ENCODE measurements at places on chromosomes 1 and 21.

DNA sequence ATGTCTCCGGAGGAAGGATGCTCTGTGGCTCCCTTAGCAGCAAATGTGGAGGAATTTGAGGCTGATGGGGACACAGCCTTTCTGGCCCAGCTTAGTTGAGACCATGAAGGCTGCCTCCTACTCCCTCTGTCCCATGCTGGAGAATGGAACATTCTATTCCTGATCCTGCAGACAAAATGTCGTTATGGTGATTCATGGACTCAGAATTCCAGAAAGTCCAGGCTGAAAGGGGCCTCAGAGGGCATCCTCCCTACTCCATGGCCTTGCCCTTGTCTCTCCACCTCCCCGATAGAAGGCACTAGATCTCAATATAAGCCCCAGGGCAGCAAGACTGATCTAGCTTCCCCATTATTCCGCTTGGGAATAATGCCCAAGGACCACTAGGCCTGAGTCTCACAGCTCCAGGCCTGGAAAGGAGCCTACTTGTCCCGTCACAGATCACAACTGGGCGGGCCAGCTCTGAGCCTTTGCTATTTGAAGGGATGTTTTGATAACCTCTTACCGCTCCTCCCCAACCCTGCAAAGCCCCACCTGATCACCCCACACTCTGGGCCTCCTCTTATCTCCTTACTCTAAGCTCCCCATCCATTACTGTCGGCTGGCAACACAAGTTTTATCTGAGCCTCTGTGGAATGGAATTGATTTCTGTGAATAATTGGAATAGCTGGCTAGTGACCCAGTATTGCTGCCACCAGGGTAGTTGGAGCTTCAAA lies 52.8 kb upstream of the TRABD2B start:
- DNase-seq = no peak

DNA sequence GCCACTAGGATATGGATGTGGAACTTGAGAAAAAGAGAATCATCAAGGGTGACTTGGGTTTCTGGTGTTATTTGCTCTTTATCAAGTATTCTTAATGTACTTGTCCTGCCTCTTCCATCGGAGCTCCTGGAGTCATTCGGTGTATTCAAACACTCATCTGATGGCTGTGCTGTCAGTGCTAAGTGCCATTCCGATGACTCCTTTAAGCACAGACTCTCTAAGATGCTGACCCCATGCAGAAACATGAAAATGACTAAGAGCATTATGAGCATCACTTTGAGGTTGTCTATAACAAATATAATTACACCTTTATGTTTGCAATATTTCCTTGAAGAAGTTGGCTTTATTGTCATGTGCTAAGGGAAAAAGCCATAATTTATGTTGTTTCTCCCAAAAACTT lies 11.3 kb upstream of the RPL5 start:
- DNase-seq = no peak

DNA sequence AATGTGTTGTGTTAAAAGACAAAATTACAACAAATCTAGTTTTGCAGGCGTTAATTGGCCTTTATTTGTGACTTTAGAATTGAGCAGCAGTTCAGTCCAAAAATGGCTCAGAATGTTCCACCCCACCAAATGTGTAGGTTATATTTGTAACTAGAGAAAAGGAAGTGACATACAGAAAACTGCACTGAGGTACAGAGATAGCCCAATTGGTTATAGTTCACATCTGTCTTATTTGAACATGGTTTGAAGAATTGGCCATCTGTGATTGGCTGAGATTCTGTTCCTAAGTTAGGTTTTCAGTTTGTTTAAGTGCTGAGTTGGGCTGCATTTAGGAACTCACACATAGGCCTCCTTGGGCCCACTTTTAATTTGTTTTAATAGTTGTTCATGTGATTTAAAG lies 12.0 kb upstream of the FMO2 start:
- no peak for DNase-seq

DNA sequence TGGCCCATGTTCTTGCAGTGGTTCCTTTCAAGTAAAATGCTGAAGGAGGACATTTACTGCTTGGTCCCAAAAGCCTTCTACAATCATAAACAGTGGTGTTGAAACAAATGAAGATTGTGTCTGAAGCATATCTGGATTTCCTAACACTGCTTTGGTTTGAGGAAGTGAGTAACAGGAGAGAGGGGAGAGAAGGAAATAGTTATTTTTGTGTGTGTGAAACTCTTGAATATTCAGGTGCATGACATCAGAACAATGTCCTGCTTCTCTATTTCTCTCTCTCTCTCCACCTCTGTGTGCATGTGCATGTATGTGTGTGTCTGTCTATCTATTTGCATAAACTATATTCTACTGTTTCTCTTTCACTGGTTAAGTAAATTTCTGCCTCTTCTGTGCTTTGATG lies 61.4 kb upstream of the TNFSF18 start:
- DNase-seq = no peak

GRCh38 chr1:18149027-18149641 lies 41.5 kb downstream of the IGSF21 start:
- DNase-seq = peak; percentile 59

GRCh38 chr1:42817440-42817767 lies 207 bp upstream of the SVBP start:
- DNase-seq = no peak

- DNase-seq = no peak
These were observed 164.0 kb upstream of the ETV3 start for GRCh38 chr1:157302199-157302497.

- no peak for DNase-seq
These were observed 59.6 kb upstream of the ITPKB start for GRCh38 chr1:226798427-226799411.

GRCh38 chr1:35243691-35244090 lies 24.8 kb upstream of the ZMYM4 start:
- no peak for DNase-seq

GRCh38 chr1:118928739-118929554 lies 59.2 kb downstream of the TBX15 start:
- DNase-seq = no peak

- DNase-seq = no peak
These were observed 15.3 kb upstream of the PGBD5 start for GRCh38 chr1:230441183-230442029.

GRCh38 chr1:178506669-178507068 lies 6.2 kb upstream of the TEX35 start:
- no peak for DNase-seq

DNA sequence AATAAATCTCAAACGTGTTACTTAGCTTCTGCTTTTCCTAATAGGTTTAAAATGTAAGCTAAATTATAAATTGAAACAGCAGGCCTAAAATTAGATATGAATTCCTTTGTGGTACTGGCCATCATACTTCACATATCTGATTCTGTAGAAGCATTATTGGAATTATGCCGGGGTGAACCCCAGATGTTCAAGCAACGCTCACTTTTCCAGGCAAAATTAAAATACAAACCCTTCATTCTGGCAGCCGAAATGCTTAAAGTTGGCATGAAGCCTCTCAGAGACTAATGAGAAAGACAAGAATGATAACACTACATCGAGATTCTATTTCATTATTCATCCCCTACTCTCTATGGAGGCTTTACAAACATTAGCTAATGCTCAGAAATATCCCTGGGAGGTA lies 1352.7 kb upstream of the ADGRL2 start:
- DNase-seq = no peak

DNA sequence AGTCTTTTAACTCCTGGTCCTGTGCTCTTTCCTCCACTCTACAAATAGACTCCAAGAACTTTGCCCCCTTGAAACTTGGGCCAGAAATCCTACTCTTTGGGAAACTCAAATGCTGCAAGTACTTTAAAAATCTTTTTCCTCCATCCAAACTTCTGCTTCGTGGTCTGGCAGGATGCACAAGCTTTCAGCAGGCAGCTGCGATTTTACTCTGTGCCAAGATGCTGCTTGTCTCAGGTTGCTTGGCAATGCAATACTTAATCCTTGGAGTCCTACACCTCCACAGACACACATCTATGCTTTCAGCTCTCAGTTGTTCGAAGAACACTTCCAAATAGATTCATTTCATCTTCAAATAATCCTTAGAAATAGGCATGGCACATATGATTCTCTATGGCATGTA lies 435.3 kb upstream of the USP24 start:
- DNase-seq = no peak

DNA sequence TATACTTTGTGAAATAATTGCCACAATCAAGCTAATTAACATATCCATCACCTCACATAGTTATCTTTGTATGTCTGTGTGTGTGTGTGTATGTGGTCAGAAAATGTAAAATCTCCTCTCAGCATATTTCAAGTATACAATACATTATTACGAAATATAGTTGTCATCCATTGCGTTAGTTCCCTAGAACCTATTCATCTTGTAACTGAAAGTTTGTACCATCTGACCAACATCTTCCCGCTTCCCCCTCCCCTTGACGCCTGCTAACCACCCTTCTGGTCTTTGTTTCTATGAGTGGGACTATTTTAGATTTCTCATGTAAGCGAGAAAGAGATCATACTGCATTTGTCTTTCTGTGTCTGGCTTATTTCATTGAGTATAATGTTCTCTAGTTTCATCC lies 455.3 kb downstream of the KCNT2 start:
- no peak for DNase-seq

DNA sequence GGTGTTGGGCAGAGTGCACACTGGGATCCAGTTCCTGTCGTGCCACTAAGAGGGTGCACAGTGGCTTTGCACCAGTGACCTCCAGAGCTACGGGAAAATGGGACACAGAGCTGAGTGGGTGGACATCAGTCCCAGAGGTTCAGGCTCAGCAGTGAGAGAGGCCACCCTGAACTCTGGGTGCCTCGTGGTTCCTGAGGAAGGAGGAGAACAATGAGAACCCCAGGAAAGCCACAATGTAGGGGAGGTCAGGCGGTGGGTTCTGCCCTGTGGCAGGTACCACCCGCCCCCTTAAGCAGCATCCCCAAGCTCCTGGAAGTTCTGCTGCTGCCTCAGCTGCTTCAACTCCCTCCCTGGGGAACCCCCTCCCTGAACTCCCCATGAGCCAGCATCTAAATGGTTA lies 112.2 kb downstream of the GRIK3 start:
- no peak for DNase-seq

- DNase-seq = peak; percentile 34
These were observed 128.0 kb downstream of the PSMG1 start for GRCh38 chr21:39055167-39055767.

GRCh38 chr1:248850124-248850523 lies 8.8 kb downstream of the ZNF692 start:
- DNase-seq = no peak

GRCh38 chr1:16925635-16926490 lies 4.1 kb downstream of the CROCC start:
- DNase-seq = no peak

DNA sequence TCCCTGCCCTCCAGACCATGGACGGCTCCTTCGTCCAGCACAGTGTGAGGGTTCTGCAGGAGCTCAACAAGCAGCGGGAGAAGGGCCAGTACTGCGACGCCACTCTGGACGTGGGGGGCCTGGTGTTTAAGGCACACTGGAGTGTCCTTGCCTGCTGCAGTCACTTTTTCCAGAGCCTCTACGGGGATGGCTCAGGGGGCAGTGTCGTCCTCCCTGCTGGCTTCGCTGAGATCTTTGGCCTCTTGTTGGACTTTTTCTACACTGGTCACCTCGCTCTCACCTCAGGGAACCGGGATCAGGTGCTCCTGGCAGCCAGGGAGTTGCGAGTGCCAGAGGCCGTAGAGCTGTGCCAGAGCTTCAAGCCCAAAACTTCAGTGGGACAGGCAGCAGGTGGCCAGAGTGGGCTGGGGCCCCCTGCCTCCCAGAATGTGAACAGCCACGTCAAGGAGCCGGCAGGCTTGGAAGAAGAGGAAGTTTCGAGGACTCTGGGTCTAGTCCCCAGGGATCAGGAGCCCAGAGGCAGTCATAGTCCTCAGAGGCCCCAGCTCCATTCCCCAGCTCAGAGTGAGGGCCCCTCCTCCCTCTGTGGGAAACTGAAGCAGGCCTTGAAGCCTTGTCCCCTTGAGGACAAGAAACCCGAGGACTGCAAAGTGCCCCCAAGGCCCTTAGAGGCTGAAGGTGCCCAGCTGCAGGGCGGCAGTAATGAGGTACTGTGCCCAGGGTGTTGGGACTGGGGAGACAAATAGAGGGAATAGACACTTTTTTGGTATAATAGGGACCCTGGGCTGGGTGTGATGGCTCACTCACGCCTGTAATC lies 1.0 kb downstream of the ZBTB48 start:
- no peak for DNase-seq

- DNase-seq = no peak
These were observed 360.8 kb downstream of the GPATCH2 start for GRCh38 chr1:217270101-217270500.

DNA sequence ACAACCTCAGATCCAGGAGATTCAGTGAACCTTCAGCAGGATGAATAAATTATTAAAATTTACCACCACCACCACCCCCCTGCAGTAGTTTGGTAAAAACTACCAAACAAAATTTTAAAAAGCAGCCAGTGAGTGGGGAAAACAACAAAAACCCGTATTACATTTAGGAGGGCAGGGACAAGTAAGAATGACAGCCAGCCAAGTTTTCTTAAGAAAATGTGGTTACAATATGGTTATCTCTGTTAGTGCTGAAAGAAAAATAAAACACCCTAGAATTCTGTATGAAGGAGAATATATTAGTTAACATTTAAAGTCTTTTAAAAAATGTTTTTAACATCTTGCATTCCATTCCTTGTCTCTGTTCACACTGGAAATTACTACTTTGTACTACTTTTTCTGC lies 14.7 kb downstream of the CD46 start:
- DNase-seq = no peak

DNA sequence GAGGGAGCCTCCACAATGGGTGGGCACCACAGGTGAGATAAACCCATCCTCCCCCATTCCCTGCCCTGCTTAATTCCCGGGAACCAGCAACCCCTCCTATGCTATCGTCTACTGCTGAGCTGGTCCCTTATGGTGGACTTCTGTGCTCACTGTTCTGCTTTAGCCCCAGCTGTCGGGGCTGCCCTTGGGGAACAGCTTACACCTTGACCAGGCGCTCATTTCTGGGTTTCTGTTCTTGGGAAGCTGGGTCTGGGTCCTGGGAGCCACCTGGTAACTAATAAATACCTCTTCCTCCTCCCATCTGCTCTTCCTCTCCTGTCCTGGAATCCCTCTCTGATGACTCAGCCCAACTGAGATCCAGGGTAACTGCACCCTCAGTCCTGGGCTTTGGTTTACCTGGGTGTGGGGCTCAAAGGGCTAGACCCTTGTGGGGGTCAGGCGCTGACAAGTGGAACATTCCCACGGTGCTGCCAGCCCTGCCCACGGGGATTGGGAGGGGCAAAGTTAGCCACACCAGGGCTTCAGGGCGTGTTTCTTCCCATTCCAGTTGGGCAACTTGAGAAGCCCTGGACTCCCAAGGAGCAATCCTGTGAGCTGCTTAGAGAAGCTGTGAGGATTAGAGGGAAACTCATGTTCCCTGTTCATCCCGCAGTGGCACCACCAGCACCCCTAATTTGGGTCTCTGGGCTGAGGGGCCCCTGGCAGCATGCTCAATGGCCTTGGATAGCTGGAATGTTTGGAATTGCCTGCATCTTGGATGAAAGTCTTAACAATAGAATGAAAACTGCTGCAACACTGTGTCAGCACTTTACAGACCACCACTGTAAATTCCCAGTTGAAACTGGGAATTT lies 1.6 kb downstream of the PCAT6 start:
- no peak for DNase-seq

GRCh38 chr1:43043695-43044094 lies 85.0 kb upstream of the SLC2A1 start:
- no peak for DNase-seq

- DNase-seq = no peak
These were observed 27.0 kb upstream of the PPP1R15B start for GRCh38 chr1:204438628-204439027.

All from DMS153 (cell line).